ENCODE measurements at places on chromosomes 7 and 10.

DNA sequence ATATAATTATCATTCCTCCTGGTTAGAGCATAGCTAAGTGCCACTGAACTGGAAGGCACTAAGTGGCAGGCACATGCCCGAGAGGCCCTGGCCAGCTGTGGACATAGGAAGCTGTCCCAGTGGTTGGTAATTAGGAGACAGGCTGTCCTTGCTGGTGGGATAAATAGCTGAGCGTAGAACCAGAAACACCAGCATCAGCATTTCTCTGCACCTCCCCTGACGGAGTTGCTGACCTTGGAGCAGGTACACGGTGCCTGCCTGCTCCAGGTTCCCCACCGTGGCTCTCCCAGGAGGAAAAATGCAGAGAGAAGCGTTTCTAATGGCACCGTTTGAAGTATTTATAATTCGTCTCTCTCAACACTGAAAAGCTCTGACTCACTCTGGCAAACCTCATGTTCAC is 5.6 kb upstream of the ABLIM1 start:
- DNase-seq = no peak

DNA sequence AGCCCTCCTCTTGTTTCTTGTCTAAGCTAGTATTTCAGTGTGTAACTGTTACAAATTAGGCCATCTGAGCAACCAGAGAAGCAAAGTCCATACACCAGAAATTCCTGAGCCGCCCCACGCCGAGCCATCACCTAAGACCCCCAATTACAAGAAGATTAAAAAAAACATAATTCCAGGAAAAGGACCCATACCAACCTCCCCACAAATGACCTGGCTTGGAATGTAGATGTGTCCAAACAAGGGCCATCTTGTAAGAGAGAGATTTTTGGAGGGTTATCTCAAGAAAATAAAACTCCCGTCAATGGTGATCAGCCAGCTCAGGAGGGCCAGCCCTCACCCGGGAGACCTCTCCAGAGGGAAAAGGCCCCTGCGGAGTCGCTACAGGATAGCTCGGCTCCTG is 83.1 kb downstream of the LRGUK start:
- no peak for DNase-seq

- no peak for DNase-seq
These were observed 53.8 kb upstream of the SEC61G start for GRCh38 chr7:54812756-54813322.

- no peak for DNase-seq
These were observed 64.0 kb downstream of the SYPL1 start for GRCh38 chr7:106047818-106048705.

DNA sequence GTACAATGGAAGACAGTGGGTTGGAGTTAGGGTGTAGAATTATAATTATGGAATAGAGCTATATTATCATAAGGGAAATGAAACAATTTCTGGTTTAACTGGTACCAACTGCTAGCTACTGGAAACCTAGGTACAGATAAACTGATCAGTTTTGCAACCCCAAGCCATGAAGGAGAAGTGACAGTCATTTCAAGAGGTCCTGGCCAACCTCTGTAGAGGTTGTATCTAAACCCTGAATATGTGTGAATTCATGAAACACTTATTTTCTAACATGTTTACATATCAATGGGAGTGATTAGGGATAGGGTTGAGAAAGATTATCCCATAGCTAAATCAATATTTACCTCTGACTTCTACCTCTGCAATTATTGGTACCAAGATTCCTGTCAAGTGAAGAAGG is 29.9 kb upstream of the CC2D2B start:
- no peak for DNase-seq
